CD8-positive, alpha-beta memory T cell (primary cell): ENCODE measurements at places on chromosomes 7 and 10.

DNA sequence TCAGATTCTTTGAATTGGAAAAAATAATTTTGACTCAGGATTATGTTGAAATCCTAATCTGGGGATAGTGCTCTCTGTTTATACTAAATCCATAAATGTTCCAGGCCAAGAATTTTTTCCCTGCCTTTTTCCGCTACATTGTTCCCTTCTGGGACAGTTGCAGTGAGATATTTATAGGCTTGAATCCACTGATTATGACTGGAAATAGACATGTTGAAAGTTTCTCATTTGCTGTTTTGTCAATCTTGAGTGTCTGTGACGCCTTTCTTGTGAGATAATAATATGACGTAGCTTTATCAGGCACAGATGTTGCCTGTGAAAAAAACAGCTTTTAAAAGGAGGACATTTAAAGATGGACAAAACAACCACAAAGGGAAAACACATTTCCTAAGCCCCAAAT lies 155.9 kb downstream of the ARID5B start:
- DNase-seq = no peak

- DNase-seq = no peak
Measured at GRCh38 chr10:69948261-69948660, 104.4 kb upstream of the MACROH2A2 start.

DNA sequence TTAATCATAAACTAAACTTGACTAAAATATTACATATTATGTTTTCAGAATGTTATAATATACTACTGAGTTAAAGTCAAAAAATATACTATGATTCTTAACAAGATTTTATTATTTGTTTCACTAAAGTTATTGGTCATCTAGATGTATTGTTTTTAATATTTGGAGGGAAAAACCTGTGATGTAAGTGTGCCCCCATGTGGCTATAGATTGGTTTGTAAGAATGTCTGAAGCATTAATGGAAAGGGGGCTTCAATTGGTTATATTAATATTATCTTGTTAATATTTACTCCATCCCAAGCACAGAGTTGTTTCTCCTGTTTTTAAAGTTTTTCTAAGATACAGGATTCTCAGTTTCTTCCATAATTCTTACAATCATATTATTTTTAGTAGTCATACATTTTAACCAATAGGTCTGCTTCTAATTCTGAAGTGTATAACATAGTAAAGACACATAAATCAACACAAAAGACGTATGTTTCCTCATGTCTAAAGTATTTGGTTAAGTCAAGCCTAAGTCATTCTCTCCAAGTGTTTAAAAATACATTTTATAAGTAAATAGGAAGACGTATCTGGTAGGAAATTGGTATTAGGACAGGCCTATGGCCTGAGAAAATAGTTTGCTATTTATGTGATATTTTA lies 58.0 kb downstream of the GNAT3 start:
- no peak for DNase-seq

- DNase-seq = no peak
Measured at GRCh38 chr7:52270301-52270700, 765.1 kb upstream of the POM121L12 start.

GRCh38 chr10:78865538-78865875 lies 203.3 kb upstream of the ZMIZ1 start:
- no peak for DNase-seq

DNA sequence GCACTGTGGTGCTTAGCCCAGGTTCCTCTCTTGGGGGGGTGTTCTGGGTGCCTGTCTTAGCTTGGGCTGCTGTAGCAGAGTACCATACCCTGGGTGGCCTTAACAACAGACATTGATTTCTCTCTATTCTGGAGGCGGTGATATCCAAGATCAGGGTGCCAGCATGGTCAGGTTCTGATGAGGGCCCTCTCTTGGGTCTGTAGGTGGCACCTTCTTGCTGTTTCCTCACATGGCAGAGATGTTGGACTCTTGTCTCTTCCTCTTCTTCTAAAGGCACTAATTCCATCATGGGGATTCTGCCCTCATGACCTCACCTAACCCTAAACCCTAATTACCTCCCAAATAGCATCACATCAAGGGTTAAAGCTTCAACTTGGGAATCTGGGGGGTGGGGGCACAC lies 19.9 kb upstream of the CRHR2 start:
- DNase-seq = peak; percentile 24

DNA sequence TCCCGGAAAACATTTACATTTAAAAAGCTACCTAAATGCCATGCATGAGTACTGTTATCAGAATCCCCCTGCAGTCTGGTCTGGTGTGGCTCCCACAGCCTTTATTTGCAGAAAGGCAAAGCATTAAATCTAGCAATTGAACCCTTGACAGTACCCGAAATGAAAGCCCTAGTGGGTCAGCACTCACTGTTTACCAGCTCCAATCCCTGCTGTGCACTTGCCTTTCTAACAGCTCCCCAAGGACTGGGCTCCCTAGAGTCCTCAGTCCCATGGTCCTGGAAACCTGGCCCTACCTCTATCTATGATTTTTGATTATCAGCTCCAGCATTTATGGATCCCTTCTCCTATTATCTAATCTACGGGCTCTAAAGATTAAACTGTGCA lies 1.9 kb upstream of the MACC1 start:
- no peak for DNase-seq

GRCh38 chr7:74173074-74173473 lies 1.1 kb upstream of the EIF4H start:
- DNase-seq = no peak

GRCh38 chr10:21673668-21674067 lies 139.6 kb downstream of the MLLT10 start:
- no peak for DNase-seq

DNA sequence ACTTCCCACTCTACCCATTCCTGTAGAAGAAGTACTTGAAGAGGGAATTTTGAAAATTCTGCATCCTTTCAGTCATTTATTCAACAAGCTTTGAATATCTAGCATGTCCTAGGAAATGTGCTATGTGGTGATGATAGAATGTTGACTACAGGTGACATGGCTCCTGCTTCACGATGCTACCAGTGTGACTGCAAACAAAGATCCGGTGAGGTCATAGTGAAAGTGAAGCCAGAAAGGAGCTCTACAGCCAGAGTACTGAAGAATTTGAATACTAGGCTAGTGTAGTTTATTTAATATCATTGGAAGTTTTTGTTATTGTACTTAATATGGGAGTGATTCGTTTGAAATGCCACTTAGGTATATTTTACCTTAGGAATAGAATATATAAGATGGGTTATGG lies 348.1 kb downstream of the TFEC start:
- DNase-seq = no peak

- no peak for DNase-seq
Measured at GRCh38 chr10:58993480-58994221, 182.8 kb upstream of the PHYHIPL start.

DNA sequence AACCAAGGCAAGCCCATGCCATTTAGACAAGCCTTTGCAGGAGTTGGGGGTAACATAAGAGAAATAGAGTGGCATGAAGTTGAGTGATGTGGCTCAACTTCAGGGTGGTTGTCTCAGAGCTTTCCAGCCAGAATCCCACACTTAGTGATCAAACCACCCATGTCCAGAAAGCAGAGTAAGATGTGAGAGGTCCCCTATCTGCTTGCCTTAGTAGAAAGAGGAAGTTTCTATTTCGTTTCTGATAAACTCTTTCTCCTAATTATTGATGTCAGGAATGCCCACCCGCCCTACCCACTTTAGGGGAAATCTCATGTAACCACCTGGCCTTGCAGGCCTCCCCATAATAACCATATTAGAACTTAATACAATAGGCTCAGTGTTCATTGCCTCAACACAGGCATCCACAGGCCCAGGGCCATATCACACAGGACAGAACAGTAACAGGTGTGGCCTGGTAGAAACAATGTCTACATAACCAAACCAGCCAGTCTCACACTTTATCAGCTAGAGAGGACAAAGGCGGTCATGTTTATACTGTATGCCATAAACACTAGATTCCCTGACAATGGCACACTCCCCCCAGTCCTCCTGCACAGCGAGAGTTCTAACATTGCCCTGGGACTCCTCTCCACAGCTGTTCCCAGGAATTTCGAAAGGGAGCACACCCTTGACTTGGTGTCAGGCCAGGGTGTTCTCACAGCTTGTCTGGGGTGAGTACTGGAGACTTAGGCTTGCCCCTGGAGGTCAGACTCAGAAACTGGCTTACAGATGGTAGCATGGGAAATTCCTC lies 364.4 kb downstream of the CXCL12 start:
- no peak for DNase-seq

GRCh38 chr7:28627263-28627653 lies 214.9 kb downstream of the CREB5 start:
- DNase-seq = no peak

DNA sequence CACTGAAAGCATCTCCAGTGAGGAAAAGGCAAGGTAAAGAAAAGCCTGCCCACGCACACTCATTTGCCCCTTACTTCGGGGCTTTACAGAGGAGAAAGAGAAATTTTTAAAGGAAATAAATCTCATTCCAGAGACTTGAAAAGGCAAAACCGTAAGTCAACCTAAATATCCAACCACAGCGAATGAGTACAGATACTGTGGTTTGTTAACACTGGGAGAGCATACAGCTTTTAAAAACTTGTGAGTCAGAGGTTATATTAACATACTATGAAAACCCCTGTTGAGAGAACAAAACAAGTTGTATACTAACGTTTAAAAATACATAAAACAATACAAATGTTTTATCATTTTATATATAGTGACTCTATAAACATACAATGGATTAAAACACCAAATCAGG lies 28.6 kb upstream of the ST7 start:
- no peak for DNase-seq

DNA sequence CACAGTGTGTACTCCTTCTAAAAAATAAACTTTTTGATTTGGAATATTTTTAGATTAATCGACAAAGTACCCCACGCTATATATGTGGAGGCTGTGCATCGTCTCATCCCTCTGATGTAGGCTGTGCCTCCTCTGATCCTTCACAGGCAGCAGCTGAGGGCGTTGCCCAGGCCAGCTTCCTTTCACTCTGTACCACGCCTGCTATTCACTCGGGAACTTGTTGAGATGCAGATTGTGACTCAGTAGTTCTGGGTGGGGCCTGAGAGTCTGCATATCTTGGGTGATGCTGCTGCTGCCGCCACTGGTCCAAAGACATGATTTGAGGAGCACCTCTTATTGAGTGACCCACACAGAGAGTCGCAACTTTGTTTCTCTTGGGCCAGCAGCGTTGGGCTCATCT lies 7.9 kb upstream of the C10orf120 start:
- no peak for DNase-seq

DNA sequence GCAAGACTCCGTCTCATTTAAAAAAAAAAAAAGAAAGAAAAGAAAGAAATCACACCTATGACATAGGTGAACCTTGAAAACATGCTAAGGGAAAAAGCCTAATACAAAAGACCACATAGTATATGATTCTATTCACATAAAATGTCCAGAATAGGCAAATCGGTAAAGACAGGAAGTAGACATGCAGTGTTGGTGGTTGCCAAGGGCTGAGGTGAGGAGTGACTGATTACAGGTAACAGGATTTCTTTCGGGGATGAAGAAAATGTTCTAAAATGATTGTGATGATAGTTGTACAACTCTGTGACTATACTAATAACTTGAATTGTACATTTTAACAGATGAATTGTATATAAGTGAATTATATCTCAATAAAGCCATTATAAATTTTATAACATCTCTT lies 3.3 kb downstream of the XPNPEP1 start:
- peak; percentile 18 for DNase-seq

- DNase-seq = no peak
Measured at GRCh38 chr10:128887856-128888255, 579.2 kb upstream of the MGMT start.

GRCh38 chr7:120473352-120473751 lies 200.4 kb downstream of the KCND2 start:
- DNase-seq = no peak

DNA sequence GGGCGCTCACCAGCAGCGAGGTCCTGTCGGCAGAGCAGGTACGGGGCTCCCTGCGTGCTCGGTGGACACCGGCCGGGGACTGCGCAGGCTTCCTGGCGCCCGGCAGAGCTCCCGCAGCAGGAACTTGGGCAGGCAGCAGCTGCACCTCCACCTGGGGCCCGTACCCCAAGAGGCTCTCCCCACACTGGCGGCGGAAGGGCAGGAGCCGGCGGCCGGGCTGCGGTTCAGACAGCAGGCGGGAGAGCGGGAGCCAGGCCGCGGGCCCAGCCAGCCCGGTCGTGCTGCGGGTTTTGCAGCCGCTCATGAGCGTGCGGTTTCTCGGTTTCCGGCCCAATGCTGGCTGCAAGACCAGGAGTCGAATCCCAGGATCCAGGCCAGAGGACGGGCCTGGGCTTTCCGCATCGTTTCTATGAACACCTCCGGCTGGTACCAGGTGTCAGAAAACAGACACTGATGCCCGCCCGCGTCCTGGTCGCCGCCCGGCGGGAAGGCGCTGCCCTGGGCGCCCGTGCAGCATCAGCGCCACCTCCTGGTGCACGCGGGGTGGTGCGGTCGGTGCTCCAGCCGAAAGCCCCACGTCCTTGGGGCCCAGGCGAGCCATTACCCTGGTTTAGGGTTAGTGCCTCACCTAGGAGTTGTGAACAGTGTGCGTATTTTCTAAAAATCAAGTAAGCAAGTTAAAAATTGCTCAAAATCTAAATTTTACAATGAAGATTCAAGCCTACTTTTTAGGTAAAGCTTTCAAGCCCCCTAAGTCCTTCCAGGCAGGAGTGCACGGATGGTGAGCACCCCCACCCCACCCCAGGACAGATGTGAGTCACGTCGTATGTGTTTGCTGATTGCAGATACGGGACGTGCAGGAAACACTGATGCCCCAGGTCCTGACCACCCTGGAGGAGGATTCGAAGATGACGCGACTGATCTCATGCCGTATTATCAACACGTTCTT lies 47.4 kb upstream of the PRKAR1B start:
- peak; percentile 55 for DNase-seq

GRCh38 chr10:97656777-97657176 lies 16.3 kb downstream of the PI4K2A start:
- no peak for DNase-seq

DNA sequence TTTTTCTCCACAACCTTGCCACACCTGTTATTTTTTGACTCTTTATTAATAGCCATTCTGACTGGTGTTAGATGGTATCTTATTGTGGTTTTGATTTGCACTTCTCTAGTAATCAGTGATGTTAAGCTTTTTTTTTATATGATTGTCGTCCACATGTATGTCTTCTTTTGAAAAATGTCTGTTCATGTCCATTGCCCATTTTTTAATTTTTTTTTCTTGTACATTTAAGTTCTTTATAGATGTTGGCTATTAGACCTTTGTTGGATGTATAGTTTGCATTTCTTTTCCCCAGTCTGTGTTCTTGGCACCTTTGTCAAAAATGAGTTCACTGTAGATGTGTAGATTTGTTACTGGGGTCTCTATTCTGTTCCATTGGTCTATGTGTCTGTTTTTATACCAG lies 28.8 kb downstream of the ZSCAN25 start:
- no peak for DNase-seq

DNA sequence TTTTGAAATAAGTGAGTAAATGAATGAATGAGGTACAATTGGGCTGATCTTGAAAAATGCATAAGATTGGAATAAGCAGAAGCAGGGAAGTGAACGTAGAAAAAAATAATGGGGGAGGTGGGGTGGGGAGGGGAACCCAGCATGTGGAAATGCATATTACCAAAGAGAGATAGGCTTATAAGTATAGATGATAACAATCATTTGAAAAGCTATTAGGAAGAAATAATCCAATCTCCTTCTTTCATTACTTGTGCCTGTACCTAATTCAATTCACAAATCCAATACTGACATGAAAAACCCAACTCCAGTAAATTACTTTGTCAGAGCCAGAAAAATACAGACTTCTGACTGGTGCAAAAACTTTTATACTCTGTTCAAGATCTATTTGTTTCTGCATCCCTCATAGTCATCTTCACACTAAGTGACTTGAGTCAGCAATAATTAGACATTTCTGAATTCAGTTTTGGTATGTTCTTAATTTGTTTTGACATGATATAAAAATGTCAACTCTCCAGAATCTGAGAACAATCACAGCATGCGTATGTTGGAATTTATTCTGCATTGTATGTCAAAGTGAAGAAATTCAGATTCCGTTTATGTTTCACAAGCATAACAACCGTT lies 99.2 kb downstream of the IQUB start:
- no peak for DNase-seq
